ENCODE measurements at places on chromosomes 4 and X. TPM values are rescaled to one million over a fixed set of nuclear protein-coding genes. Genes with fewer than 3 reads are reported as not detected.

Gene RBM46
- total RNA-seq = 0.33 TPM

Gene SLITRK4
- total RNA-seq = 1.5 TPM

Gene PPP4R3C
- not detected for total RNA-seq

Gene MMAA
- 2.1 TPM for total RNA-seq

Gene TREX2
- total RNA-seq = 1.3 TPM

Gene ADH1C
- total RNA-seq = not detected

Gene SLC2A9
- 0.79 TPM for total RNA-seq

Gene CT55
- total RNA-seq = 0.24 TPM

Gene KCNE5
- total RNA-seq = 3.7 TPM

Gene POU4F2
- total RNA-seq = not detected

Gene MAGEE1
- total RNA-seq = 4.2 TPM

Gene NUP62CL
- 4.3 TPM for total RNA-seq

Gene CT45A5
- total RNA-seq = not detected

Gene CXXC4
- 4.2 TPM for total RNA-seq

Gene DGAT2L6
- not detected for total RNA-seq

Gene ANKRD37
- total RNA-seq = 3.7 TPM

Gene TMPRSS11A
- total RNA-seq = not detected

Gene ADH5
- total RNA-seq = 284 TPM

Gene UGT8
- 13.6 TPM for total RNA-seq

All from H9 (cell line).